Karpas-422 (cell line): ENCODE measurements at places on chromosomes 12 and 14. TPM values are rescaled to one million over a fixed set of nuclear protein-coding genes. Genes with fewer than 3 reads are reported as not detected.

DNA sequence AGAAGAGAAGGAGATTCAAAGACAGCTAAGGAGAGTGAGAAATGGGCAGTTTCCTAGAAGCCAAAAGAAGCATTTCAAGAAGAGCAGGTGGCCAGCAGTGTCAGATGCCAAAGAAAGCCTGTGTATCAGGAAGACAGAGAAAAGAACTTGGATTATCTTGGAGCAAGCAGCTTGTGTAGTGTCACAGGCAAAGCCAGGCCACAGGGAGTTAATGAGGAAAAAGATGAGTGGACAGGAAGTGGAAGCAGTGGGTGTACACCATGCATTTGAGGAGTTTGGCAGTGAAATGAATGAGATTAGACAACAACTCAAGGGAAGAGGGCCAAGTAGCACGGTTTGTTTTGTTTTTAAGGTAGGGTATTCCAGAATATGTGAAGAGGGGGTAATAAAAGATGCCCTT is 5.6 kb upstream of the MYH7 start:
- no peak for DNase-seq

DNA sequence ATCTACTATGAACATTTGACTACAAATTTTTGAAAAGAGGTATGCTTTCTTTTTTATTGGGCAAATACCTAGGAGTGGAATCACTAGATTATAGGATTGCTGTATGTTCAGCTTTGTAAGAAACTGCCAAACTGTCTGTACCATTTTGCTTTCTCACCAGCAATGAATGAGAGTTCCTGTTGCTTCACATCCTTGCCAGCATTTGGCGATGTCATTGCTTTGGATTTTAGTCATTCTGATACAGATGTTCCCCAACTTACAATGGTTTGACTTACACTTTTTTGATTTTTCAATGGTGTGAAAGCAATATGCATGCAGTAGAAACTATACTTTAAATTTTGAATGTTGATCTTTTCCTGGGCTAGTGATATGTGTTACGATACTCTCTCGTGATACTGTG is 328.7 kb downstream of the RAD51B start:
- DNase-seq: no peak

TDRD9 gene
- total RNA-seq: not detected in 2 replicates

PLD4 gene
- total RNA-seq: 146 and 265 TPM in 2 replicates

SLC7A7 gene
- total RNA-seq: 1.9 and 3.5 TPM in 2 replicates

- no peak for DNase-seq
These were observed 370.9 kb downstream of the TMEM132D start for GRCh38 chr12:129532707-129533499.

DNA sequence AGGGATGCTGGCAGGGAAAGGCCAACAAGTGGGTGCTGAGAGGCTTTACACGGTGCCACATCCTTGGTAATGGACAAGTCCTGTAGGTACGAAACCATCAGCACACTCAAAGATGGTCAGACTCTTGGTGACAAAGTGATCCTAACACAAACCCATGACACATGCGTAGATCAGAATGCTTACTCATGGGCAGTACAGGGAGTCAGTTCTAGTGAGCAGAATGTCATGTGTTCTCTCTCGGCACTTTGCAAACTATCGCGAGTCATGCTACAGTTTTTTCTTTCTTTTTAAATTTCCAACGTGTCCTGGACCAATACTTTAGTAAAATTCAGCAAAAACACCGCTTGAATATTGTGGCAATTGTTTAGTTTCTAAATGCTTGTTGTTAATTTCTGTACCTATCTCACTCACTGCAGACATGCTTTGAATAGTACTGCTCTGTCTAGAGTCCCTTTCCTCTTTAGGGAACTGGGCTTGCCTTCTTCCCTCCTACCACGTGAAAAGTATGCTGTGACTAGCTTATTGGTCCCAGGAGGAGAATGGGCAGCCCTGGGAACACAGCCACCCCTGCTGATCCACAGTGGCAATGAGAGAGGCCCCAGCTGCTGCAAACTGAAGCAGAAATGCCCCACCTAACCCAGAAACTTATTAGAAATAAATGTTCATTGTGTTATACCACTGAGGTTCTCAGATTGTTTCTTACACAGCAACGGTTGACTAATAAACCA is 62.4 kb downstream of the UBR7 start:
- DNase-seq: no peak

STON2 gene
- not detected in 2 replicates for total RNA-seq

- DNase-seq: no peak
These were observed 30.1 kb downstream of the SLC35F4 start for GRCh38 chr14:57835766-57836165.

DNA sequence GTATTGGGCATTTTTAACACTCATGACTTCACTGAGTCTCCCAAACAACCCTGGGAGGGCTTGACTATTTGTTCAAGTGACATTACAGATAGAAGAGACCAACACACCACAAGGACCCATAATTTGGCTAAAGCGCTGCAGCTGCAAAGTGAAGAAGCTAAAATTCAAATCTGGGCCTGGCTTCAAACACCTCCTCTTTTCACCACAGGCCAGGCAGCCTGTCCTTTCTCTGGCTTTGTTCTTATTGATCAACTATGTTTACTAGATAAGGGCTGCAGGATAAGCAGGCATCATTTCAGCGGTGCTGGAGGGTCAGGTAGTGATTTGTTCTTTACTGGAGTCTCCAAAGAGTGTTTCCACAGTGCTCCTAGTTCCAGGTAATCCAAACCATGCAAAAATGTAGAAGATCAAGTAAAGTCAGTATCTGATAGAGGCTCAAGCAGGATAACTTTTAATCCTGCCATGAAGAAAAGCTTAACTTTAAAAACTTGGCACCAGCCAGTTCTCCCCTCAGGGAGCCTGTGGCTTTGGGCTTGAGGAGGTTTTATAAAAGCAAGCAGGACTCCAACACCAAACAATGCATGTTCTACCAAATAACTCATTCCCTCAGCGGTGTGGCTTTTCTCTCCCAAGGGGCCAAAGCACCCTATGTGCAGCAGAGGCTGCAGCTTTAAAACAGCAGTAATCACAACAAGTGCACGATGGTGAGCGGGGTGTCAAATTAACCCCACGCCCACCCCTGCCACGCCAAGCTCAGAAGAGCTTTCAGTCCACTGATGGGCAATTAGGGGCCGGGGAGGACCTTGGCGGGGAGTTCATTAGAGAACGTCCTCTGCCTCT is 16.8 kb downstream of the CLMN start:
- peak; percentile 95 for DNase-seq

- no peak for DNase-seq
These were observed 4.2 kb downstream of the NOC4L start for GRCh38 chr12:132148368-132149045.
